ENCODE measurements at places on chromosomes 1 and 21.

DNA sequence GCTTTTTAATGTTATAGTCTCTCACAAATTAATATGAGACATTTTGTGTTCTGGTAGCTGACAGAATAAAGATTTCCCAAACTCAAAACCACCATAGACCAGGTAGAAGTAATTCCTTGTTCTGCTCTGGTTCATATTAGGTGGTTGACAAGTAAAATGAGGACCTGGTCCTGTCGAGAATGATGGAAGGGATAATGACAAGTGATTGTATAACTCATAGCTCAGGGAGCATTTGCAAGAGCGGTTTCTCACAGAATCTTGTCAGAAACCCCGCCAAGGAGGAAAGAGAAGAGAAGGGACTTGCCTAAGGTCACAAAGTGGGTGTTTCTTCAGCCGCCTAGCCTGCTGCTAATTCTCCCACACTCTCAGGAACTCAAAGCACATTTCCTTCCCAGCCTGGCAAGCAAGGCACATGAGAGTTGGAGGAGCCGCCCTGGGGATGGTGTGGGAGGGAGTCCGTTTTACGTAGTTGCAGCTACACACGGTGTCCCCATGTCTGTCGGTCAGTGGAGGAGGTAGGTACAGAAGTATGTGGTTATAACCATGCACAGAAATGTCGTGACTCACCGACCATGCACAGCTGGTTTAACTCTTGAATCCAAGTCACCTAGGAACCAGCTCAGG, 46.5 kb downstream of the SAMD13 start:
- no peak for DNase-seq

DNA sequence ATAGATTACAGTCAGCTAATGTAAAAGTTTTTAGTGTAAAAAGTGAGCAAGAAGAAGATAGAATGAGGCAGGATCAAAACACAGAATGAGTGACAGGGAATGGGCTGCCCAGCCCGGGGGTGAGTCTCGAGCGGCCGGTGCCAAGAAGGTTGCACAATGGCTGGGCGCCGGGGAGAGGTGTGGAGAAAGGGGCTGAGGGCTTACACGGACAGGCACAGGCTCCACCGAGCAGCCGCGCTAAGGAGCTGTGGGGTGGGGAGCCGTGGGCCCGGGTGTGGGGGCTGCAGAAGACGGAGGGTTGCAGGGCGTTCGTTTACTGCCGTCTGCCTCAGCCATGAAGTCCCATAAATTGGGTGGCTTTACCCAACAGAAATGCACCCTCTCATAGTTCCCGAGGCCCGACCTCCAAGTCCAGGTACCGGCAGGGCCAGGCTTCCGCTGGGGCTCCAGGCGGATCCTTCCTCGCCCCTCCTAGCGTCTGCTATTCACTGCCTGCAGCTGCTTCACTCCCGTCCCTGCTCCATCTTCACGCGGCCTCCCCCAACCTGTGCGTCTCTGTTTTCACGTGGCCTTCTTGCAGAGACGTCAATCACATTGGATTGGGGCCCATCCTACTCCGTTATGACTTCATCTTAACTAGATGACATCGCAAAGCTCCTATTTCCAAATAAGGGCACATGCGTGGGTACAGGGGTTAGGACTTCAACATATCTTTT, 277.2 kb downstream of the CAMTA1 start:
- no peak for DNase-seq

DNA sequence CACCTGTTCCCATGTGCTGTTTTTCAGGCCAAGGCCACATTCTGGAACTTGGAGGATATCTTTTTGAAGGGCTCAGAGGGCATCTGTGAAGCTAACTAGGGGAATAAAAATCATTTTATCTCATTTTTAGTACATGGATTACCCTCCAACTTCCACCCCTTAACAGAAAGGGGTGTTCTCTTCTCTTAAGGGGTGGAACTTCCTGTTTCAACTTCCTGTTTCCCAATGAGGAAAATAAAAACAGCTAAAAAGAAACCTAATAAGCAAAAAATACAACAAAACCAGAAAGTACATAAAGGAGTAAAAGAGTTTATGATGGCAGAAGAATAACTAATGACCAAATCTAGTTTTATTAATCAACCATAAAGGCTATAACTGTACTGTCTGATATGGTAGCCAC, 24.8 kb upstream of the SLC22A15 start:
- DNase-seq: no peak

DNA sequence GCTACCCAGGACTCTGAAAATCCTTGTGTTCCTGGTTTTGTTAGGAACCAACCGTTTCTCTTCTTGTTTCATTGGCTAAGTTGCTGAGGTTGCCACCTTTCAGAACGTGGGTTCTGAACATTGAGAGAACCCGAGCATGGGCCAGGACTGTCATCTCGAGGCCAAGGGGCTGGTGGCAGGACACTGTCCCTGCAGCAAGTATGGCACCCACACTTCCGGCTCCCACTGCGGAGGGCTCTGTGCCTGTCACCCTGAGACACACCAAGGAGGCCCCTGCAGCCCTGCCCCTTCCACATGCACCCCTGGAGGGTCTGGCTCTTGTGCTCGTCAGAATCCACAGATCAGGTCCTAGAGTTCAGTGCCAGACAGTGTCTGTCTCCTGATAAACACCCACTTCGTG, 39.1 kb upstream of the LRRC3 start:
- DNase-seq: no peak

DNA sequence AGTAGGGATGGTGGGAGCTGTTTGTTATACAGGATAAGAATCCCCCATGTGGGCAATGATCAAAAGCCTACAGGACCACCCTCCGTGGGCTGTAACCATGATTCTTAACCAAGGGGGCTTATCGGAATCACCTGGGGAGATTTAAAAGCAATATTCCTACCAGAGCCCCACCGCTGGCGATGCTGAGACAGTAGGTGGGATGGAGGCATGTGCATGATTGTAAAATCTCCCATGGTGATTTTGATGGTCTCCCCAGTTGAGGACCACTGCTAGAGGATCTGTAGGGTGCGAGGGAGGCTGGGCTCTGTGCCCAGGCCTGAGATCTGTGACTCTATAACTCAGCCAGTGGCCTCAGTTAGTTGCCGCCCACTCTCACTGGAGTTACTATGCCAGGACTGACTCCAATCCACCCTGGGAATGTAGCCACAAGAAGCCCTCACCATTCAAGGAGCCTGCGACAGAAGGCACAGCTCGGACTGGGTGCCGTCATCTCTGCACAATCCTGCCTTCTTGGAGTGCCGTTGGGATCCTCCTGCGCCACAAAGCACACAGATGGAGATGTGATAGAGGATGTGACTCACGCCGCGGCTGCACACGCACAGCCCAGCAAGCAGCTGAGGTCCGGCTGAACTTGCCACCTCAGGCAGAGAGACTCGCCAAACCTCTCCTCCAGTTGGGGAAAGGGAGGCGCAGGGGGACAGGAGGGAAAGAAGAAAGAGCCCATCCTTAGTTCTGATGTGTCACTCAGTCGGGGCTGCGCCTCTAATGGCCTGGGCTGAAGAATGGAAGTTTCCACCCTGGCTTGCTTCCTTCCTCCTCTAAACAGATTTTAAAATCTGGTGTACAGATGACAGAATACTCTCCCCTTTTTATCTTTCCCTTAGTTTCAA, 26.5 kb downstream of the AKNAD1 start:
- DNase-seq: no peak

DNA sequence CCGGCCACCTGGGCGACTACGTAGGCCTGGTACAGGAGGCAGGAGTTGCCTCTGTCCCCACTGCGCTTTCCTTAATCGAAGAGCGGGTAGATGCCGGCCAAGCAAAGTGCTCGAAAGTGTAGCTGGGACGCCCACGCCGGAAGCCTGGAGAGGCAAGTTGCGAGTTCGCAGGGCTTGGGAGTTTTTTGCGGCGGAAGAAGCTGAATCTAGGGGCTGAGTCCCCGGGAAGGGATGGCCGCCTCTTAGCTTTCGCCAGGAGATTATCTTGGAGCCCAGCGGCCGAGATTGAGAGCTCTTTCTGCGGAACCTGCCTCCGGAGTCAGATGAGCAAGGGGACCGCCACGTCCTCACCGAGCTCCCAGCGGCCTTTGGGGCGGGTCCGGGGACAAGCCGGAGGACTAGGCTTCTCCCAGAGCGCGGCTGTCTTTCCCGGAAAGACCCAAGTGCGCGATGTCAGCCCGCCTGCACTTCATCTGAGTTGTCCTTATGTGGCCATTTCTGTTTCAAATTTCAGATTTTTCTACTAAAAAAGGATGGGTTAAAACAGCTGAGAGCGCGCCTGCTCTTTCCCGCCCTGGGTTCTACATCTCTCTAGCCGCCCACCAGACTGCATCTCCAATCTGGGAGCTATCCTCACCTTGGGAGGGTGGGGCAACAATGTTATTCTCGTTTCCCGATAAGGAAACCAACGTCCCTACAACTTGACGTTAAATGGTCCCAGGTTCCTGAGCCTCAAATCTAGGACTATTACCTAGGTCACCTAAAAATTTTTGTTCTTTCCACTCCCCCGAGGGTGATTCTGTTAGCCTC, 12.4 kb upstream of the TBX15 start:
- DNase-seq: no peak

DNA sequence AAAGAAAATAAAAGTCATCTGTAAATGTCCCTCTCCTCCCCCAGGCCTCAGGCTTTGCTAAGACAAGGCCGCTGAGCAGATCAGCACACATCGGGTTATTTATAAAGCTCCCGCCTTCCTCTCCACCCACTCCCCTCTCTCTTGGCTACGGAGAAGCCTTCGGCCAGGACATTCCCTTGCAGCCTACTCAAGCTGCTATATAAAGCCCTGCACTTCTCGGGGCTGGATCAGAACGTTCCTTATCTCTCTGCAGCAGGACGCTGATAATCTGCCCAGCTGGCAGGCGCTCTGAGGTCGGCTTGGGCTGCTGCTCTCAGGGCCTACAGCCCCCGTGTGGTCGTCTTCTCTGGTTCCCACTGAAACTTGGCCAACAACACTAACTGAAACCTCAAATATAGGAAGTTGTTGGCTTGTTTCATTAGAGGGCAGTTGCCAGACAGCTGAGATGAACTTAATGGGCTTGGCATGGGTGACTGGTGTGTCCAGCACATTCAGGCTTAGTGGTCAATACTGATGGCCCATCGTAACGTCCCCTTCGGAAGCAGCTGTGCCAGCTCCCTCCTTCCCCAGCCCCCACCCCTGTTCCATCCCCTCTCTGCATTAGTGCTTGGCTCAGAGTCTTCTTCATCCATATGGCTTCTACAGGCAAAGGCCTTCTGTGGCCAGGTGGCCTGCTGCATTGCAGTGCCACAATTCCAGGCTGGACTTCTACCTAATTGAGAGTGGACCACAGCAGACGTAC, 64.6 kb downstream of the IER5 start:
- DNase-seq: no peak

GRCh38 chr1:156551066-156551643, 21.2 kb downstream of the IQGAP3 start:
- no peak for DNase-seq

DNA sequence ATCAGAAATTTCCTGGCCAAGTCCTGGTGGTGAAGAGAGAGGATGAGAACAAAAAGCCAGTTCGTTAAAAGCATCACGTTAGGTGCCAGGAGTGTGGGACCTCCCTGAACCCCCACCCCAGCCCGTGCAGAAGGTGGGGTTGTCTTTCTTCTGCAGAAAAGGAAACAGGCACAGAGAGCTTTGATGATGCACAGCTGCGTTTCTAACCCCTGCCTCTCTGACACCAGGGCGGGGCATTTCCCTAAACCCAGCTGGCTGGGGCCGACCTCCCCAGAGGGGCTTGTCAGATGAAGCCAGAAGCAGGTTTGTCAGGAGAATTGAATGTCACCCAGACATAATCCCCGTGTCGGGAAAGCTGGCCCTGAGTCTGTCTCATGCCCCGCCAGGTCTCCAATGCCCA, 189.3 kb upstream of the EDN2 start:
- no peak for DNase-seq

- no peak for DNase-seq
These were observed 66.3 kb upstream of the TLR5 start for GRCh38 chr1:223209293-223209898.

DNA sequence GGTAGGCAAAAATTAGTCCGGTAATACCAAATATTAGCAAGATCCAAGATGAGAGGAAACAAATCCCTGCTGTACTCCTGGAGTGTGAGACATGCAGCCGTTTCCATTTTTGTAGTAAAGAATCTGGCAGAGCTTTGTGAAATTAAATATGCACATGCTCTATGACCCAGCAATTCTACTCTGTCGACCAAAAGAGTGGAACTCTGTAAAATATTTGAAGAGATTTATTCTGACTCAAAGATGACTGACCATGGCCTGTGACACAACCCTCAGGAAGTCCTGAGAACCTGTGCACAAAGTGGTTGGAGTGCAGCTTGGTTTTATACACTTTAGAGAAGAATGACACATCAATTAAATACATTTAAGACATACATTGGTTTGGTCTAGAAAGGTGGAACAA, 16.2 kb downstream of the HAX1 start:
- DNase-seq: no peak

- DNase-seq: no peak
These were observed 8.3 kb downstream of the NT5C1A start for GRCh38 chr1:39663559-39663958.

DNA sequence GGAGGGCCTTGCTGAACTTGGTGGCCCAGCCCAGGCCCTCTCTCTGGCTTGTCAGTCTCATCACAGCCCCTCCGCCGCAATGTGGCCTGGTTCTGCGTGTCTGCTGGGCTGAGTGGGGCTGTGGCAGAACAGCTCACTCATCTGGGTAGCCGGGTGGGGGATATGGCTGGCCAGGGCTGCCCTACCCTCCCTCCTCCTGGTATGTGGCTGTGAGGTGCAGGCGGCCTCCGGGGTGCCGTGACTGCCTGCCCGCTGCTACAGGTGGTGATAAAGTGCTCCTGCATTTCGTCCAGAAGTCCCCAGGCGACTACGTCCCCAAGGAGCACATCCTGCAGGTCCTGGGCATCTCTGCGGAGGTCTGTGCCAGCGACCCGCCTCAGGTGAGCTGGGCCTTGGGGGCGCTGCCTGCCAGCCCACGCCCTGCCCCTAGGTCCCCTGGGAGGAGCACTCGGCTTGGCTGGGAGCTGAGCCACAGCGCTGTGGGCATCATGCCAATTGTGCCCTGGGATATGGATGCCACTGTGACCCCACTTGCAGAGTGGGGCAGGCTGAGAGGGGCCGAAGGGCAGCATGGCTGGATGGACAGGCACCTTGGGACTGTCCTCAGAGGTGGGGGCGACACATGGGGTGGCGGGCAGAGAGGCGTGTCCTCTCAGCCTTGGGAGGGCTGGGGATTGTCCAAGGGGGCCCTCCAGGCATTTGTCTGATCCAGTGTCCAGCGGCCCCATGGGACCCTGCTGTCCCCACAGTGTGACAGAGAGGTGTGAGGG, 2.3 kb downstream of the PRXL2B start:
- no peak for DNase-seq

DNA sequence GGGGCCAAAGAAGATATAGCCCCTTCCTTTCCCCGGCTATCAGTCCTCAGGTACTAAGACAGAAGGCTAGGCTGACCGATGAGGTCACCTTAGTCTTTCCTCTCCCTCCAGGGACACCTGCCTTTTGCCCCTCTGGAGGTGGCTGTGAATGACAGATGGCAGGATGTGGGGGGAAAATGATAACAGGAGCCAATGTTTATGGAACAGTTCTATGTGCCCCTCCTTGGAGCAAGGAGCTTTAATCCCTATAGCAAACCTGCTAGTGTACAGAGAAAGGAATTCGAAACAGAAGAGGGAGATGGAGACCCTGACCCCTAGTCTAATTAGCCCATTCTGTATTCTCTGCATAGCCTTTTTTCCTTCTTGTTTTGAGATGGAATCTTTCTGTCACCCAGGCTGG, 28.1 kb downstream of the SERINC2 start:
- DNase-seq: no peak

- DNase-seq: no peak
These were observed 79.0 kb downstream of the ST3GAL3 start for GRCh38 chr1:43786201-43786958.
